Right lobe of liver (tissue), 6 donors: ENCODE measurements at places on chromosomes 16 and 17.

GRCh38 chr17:75864448-75864871, 9.3 kb upstream of the WBP2 start:
- DNase-seq, result no peak

DNA sequence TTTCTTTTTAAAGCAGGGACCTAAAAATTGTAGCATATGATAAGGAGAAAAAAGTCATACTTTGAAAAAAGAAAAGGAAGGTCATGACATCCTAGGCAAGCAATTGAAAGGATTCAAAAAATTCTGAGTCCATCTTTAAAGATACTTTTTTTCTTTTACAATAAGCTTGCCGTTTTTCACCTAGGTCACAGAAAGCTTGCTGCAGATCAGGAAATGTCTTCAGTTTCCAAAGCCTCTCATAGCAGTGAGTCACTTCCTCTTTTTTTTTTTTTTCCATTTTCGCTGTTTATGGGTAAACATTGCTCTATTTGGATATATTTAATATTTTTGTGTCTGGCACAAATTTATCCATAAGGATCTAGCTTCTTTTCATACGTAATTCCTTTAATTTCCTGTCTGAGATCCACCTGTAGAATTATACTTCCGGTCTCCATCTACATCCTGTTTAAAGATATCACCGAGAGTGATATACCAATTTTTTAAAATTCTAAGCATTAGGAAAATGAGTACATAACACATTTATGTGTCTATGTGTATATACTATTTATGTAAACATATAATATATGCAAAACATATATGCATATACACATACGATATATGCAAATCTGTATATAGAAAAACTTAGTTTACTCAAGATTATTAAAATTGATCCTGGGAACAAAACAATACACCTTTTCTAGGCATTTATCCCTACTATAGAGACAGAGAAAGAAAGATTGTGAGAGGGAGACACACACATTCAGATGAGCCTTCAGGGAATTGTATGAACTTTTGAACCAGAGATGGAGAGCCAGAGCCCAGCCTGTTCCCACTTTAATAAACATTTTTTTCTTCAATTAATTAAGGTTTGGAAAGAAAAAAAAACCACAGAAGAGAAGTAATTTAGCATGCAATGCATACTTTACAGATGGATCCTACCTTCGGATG, 134.4 kb downstream of the SKAP1 start:
- DNase-seq, result no peak

DNA sequence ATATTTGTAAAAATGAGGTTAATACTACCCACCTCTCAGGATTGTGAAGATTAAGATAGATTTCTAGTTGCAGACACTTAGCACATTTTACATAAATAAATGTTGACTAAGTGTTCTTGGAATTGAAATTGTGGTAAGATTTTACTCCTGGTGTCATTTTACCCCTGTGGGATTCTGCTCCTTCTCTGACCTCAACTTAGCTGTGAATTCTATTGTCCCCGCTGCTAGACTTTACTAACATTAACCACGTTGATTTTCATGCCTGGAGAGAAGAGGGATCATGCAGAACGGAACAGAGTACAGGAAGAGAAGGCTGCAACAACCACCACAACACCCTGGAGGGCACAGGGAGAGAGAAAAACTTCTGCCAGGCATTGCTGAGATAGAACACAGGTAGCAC, 2.1 kb upstream of the TOM1L1 start:
- DNase-seq, result no peak

- DNase-seq, result no peak
Measured at GRCh38 chr17:49525831-49526741, 31.0 kb downstream of the NGFR start.

DNA sequence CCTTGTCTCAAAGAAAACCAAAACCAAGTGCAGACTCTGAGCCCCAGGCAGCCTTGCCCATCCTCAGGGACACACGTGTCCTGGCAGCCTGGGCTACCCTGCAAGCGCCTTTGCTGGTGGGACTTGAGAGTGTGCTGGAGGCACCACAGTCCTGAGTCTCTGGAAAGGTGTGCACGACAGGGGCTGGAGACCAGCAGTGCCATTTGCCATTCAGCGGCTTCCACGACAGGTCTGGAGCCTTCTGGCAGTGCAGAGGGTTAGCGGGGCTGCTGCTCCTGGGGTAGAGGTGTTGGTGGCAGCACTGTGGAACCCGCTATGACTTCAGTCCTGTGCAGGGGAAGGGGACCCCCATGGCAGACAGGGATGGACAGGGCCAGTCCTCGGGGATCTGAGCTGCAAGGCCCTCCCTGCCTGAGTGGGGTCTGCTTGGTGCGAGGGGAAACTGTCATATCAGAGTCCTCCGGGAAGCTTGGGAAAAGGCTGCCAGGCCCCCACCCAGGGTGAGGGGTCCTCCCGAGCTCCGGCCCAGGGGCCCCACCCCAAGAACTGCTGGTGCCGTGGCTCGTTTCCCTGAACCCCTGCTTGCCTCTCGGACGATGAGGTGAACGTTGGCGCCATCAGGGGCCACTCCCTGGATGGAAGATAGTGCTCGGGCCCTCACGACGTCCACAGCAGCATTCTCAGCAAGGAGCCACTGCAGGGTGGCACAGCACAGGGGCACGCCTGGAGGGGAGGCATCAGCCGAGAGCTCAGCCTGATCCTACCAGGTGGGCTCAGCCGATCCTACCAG, 6.8 kb downstream of the FAAP100 start:
- peak; percentile 38 for DNase-seq

- no peak for DNase-seq
Measured at GRCh38 chr17:4609761-4610160, 25.4 kb downstream of the SMTNL2 start.

DNA sequence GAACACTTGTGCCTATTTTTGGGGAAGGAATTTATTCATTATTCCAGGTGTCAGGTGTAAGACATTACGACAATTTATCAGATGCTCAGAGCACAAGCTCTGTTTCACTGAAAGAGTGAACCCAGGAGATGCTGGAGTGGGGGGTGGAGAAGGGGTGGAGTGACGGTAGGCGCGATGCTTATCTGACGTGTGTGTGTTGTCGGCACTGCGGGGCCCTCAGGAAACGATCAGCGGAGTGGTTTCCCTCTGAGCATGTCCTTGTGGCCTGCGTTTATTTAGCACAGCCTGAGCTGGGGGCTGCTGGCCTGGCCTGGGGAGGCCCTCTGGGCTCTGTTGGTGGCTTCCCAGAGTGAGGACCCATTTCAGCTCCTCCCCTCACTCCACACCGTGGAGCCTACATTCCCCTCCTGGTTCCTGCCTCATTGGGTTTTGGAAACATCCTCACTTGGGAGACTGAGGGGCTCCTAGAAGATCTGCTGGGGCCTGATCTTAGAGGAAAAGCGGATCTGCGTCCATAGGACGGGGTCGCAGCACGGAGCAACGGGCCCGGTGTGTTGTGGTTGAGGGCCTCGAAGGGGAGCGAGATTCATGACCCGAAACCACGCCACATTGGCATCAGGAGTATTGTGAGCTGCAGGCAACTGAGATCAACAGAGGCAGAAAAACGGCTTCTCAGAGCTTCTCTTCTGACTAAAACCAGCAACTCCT, 19.0 kb upstream of the GNG13 start:
- DNase-seq, result no peak

DNA sequence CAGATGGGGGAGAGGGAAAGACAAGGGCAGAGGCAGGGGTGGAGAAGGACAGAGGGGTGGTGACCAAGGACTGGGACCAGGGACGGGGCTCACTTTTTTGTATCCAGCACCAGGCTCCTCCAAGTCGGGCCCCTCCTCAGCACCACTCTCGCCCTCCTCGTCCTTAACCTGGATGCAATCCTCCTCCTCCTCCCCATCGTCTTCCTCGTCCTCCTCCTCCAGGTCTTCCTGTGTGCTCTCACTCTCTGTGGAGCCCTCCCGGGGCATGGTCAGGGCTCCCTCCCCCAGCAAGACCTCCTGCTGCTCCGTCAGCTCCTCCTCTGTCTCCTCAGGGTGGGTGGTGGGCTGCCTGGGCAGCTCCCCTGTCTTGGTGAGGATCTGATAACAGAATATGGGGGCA, 16.8 kb downstream of the G6PC3 start:
- no peak for DNase-seq

GRCh38 chr17:7846063-7846735, 8.7 kb upstream of the TMEM88 start:
- peak; percentile 50 for DNase-seq

GRCh38 chr17:5035315-5035714, at the start of gene SLC52A1:
Gene SLC52A1, minus strand, starts transcription at chr17:5035426. Its CDS starts 820 bp downstream, at chr17:5034606.
- no peak for DNase-seq

DNA sequence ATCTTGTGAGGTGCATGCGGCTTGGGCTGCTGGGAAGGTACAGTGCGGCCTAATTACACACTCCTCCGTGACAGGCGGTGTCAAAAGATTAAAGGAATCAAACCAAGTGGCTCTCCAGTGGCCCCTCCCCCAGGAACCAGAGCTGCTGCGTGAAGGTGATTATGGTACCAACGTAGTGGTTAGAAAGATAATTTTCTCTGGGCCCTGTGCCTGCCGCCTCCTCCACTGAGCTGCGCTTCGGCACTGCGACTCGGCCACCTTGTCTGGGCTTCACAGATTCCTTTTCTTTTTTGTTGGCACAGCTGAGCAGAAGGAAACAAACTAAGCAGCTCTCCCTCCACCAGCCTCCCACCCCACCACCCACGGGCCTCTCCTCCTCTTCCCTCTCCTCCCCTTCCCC, 113.2 kb upstream of the SDK2 start:
- no peak for DNase-seq

DNA sequence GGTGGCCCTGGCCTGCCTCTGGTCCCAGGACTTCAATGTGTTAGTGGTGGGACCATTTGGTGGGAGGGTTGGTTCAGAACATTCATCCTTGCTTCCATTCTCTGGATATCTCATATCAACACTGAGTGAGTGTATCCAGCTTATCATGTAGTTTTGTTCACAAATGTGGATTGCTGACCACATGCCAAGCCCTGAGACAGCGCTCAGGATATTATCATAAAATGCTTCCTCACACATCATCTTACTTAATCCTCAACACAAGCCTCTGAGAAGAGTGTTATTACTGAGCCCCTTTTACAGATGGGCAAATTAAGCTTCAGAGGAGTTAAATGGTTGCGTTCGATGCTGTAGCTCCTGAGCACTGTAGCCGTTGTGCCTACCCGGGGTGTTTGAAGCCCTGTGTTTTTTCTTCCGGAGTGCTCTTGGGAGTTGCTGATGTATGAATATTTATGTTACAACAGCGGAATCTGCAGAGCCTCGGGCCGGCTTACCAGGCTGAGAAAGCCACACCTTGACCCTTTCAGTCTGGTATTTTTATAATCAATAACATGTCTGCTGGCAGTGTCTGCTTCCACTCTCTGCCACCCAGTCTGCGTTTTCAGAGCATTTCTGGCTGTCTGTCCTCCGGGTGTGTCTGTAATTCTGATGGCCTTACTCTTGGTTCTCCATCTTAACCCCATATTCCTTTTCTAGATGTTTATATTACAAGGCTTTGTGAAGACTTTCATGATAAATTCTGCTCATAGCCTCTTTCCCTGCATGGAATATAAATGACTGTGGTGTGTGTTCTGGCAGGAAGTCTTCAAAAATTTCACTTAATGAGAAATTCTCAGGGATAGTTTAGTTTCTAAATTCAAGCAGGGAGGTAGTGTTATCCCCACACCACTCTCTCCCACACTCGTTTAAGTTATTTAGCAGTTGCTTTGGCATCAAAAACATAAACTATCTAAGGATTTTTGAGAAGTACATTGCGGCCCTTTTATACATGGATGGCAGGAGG, 2.9 kb downstream of the GLP2R start:
- no peak for DNase-seq

- no peak for DNase-seq
Measured at GRCh38 chr16:4498546-4499195, 22.5 kb downstream of the HMOX2 start.

DNA sequence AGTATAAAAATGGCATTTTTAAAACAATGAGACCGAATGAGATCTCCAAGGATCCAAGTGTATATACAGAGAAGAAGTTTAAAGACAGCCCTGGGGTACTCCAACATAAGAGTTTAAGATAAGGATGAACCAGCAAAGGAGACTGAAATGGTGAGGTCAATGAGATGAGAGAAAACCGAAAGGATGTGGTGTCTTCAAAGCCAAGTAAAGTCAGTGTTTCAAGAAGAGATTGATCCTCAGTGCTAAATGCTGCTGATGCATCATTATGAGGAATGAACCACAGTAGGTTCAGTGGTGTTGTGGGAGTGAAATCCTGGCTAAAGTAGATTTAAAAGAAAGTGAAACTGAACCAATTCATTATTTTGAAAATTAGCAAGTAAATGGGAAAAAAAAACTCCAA, 38.1 kb upstream of the NLK start:
- no peak for DNase-seq

DNA sequence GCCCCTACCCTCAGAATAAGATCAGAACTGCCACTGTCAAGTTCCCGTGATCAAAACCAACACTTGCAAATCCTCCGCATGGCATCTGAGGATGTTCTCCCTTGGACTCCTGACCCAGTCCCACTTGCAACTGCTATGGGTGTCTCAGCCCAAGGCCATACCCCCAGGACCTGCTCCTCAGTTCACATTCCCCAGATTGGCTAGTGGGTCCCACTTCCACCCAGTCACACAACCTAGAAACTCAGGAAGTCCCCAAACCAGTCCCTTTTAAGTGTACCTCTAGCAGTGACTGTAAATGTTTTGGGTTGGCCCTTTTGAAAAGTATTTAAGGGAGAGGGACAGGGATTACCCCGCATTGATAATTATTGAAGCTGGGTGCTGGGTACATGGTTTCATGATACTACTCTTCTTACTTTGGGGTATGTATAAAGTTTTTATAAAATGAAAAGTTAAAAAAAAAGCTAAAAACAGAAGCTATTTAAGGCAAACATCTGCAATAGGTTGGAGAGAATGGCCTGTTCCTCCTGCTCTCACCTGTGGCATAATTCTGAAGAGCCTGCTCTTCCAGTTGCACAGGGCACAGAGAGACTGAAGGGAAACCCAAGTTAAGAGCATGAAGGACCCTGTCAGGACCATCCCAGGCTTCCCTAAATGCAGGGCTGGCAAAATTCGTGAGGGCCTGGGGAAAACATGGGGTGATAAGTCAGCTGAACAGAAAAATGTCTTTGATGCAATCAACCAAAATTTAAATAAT, 42.5 kb downstream of the ERN1 start:
- DNase-seq, result no peak

GRCh38 chr16:30609002-30609925, 925 bp downstream of the ZNF689 start:
- peak; percentile 76 for DNase-seq

DNA sequence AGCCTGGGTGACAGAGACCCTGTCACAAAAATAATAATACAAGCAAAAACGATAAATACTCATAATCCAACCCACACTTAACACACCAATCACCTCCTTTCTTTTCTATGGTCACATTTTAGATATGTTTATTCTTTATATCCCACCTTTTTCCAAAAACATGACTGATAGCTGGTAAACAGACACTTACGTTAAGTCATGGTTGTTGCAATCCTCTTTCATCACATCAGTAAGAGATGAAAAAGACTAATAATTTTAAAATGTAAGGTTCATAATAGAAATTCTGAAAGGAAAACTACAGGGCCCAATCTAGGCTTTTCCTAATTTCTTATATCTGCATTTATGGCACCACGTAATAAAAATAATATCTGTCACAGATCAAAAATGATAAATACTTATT, 10.2 kb downstream of the SMURF2 start:
- no peak for DNase-seq
